ENCODE measurements at places on chromosomes 3 and 15.

DNA sequence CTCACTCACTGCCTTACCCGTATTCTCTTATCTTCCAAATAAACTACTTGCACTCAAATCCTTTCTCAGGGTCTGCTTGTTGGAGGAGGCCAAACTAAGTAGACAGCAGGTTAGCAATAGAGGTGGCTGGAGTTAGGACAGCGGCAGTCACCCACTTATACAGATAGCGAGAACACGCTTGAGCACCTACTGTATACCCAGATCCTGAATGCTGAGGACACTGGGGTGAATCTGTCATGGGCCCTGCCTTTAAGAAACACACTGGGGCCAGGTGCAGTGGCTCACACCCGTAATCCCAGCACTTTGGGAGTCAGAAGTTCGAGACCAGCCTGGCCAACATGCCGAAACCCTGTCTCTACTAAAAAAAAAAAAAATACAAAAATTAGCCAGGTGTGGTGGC, 38.0 kb upstream of the TSEN2 start:
- DNase-seq, result no peak

GRCh38 chr3:125496701-125497100, 23.3 kb downstream of the SNX4 start:
- no peak for DNase-seq

GRCh38 chr3:54826251-54826691, 101.6 kb downstream of the LRTM1 start:
- DNase-seq, result no peak

DNA sequence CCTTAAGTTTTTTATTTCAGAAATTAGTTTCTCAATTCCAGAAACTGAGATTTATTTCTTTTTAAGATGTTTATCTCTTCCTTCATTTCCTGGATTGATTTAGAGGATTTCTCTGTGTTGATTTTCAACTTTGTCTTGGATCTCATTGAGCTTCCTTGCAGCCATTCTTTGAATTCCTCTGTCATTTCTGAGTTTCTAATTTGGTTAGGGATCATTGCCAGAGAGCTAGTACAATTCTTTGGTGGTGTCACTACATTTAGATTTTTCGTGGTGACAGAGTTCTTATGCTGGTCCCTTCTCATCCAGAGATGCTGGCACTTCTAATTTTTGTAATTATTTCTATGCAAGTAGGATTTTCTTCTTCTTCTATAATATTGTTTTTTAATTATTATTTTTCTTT, 691.1 kb upstream of the NAALADL2 start:
- DNase-seq, result no peak

- DNase-seq, result no peak
Observed at GRCh38 chr15:67769497-67770357, 55.6 kb upstream of the SKOR1 start.

DNA sequence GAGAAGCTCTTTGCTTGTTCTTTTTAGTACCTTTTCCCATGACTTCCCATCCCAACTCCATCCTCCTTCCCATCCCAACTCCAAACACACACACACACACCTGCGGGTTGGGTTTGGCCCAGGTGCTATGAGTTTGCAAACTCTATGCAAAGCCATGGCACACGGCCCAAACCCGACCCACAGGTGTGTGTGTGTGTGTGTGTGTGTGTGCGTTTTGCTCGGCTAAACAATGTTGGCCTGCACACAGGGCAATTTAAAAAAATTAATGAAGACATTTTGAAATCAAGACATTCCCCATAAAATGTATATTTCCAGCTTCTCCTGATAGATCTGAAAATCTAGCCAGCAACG, 103.7 kb upstream of the TLE3 start:
- DNase-seq, result no peak

- DNase-seq, result peak; percentile 40
Observed at GRCh38 chr15:52503788-52504496, 24.7 kb downstream of the MYO5A start.

- DNase-seq, result no peak
Observed at GRCh38 chr3:66797889-66798560, 200.1 kb upstream of the KBTBD8 start.

DNA sequence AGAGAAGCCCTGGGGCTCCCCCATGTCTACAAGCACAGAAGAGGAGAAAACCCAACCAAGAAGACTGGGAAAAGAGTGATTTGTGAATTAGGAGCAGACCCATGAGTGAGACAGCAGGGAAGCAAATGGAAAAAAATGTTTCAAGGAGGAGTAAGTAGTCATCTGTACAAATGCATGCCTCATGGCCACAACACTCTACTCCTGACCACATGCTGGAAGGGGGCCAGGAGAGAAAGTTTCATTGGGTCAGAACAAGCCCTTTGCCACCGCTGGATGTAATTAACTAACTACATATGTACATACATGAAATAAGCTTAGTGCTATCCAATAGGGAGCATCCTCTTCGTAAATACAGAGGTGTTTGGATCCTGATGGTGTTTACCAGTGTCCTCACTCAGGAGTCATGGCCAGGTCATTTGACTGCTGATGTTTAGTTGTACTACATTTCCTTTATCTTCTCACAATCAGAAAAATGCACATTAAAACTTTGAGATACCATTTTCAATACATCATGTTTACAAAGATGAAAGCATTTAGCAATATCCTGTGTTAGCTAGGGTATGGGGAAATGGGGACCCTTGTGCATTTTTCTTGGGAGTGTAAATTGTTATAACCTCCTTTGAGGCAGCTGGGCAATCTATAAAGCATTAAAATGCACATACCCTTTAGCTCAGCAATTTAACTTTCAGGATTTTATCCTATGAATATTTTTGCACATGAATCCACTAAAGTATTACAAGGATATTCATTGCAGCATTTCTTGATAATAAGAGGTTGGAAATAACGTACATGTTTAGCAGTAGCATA, 27.1 kb downstream of the CLRN1 start:
- no peak for DNase-seq

GRCh38 chr3:73432023-73432705, 192.6 kb downstream of the PDZRN3 start:
- peak; percentile 41 for DNase-seq

- DNase-seq, result no peak
Observed at GRCh38 chr15:51550841-51551240, 71.7 kb downstream of the DMXL2 start.

DNA sequence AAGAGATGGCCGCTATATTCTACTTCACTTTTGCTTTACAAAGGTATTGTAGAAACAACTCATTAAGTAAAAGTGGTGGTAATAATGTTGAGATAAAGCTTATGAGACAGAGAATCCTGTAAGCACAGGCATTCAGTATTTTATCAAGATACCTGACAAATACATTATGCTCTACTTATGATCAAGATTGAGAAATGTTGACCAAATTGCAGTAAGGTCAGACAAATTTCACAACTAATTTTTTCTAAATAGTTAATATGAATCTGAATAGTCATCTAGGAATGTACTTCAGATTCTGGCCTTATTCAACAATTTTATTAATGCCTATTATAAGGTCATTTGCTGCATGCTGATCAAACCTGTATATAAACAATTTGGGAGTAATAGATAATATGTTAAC, 95.1 kb upstream of the MBNL1 start:
- DNase-seq, result no peak

GRCh38 chr3:138803006-138803653, 31.6 kb downstream of the PIK3CB start:
- no peak for DNase-seq

GRCh38 chr15:29196290-29196689, 73.3 kb downstream of the NSMCE3 start:
- no peak for DNase-seq

DNA sequence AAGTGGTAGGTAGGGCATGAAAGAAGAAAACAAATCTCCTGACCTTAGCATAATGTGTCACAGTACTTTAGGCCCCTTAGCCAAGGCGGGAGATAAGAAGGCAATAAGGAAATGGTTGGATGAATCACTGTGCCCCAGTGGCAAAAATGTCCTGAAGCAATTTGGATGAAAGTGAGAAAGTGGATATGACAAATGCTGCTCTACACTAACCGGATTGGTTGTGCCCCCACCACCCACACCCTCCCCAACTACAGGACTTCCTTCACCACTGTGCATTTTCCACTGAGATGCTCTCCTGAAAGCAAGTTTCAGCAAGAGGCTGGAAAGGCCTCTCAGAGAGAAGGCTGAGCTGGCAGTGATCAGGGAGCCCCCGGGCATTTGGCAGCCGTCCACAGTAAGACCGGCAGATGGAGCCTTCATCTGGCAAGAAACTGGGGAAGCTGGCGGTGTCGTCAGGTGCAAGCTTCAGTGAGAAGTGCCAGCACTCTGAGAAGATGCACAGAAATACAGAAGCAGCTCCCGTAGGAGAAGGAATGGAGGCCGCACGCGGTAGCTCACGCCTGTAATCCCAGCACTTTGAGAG, 63.8 kb downstream of the ATP1B3 start:
- DNase-seq, result no peak

DNA sequence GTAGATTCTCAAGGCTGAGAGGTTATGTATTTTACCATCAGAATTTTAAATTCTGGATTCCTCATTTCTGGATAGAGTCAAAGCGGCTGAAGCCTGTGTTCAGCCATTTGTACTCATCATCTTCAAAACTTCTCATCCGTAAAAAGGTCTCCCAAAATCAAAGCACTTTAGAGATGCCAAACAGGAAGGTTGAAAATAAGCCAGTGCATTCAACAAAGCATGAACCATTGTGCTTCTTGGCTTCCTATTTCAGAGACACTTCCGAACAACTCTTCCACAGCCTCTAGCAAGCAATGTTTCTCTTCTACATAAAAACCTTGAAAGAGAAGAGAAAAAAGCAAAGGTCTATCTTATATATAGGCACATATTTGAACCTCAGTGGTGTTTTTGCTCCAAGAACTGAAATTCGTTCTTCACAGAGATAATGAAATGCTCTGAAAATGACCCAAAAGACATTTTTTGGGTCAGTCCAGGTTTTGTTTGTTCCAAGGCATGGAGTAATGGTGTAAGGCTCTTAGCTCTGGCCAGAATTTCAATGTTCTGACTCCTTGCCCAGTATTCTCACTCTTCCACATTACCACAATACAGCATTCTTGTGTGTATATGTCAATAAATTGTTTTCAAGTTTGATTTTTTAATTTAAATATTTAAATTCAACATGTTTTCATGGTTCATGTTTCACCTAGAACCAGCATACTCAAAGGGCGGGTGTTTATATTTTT, 163.1 kb downstream of the STAC start:
- DNase-seq, result no peak

DNA sequence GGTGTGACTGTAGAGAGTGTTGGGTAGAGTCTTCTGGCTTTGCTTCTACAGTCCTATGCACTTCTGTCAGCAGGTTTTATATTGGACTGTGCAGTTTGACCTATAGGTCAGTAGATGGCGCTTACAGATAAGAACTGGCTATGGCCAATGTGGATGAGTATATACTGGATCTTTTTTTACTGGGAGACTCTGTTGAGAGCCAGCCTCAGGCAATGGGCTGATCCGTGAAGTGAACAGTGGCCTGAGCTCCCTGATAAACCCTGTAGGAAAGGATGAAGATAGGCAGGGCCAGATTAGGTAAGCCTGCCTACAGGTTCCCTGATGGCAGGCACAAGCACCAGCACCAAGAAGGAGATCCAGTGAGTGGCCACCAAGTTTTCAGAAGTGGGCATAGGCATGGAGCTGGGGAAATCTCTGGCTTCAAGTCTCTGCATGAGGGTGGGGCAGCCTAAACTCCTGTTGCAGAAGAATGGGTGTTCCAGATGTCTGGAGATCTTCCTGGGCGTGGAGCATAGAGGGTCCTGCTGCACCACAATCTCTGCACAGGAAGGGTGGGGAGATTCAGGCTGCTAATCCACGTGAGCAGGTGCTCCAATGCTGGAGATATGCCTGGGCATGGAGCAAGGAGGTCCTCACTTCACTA, 326.0 kb upstream of the SGO1 start:
- peak; percentile 2 for DNase-seq

- no peak for DNase-seq
Observed at GRCh38 chr3:33438284-33438668, 1.9 kb downstream of the UBP1 start.

GRCh38 chr15:80957976-80958375, 31.6 kb downstream of the MESD start:
- no peak for DNase-seq

DNA sequence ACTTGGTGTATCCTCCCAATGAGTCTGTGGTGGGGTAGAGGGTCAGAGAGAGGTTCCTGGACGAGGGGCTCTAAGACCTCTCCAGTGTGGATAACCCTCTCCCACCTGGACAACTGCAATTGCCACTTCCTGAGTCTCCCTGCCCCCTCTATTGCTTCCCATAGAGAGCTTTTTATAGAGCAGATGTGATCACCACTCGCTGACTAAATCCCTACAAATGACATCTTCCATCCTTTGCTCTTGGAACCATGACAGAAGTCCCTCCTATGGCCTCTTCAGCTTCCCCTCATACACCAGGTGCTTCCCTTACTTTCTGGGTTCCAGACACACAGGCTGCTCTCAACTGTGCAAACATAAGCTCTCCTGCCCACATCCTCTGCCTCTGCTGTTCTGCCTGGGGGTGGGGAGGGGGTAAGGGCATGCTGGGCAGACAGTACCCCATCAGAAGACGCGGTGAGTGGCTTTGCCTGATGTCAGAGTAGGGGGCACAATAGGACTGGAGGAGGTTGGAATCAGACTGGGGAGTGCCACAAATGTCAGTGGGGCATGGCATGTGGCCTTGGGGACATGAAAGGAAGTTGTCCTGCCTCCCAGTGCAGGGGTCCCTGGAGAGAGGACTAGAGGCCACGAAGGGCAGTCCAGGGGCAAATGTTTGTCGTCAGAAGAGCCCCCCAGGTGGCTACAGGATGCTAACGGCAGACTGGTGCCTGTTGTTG, 15.2 kb downstream of the ITIH3 start:
- DNase-seq, result no peak

GRCh38 chr3:154775821-154776548, 304.1 kb upstream of the MME start:
- no peak for DNase-seq

Measured in germinal center (tissue), 1 donor.